Stimulated activated CD8-positive, alpha-beta memory T cell treated with anti-CD3 and anti-CD28 coated beads, Interleukin-2, amount 100 ng/mL, for 1 hour (primary cell): ENCODE measurements at places on chromosomes 5 and 9.

DNA sequence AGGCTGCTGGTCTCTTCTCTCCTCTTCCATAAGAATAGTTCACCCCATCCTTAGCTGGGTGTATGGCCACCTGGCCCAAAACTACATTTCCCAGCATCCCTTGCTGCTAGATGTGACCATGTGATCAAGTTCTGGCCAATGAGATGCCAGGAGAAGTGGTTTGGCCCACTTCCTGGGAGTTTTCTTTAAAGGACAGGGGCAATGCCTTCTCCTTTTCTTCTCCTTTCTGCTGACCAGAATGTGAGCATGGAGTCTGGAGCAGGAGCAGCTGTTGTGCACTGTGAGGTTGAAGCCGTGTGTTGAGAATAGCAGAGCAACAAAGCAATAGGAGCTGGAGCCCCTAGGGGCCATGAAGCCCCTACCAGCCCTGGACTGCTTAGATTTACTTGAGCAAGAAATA lies 36.8 kb downstream of the C9orf50 start:
- peak; percentile 20 for DNase-seq

GRCh38 chr5:174610968-174611367 lies 113.4 kb upstream of the MSX2 start:
- no peak for DNase-seq

- no peak for DNase-seq
Observed at GRCh38 chr9:112839331-112839730, 51.3 kb downstream of the SLC46A2 start.

DNA sequence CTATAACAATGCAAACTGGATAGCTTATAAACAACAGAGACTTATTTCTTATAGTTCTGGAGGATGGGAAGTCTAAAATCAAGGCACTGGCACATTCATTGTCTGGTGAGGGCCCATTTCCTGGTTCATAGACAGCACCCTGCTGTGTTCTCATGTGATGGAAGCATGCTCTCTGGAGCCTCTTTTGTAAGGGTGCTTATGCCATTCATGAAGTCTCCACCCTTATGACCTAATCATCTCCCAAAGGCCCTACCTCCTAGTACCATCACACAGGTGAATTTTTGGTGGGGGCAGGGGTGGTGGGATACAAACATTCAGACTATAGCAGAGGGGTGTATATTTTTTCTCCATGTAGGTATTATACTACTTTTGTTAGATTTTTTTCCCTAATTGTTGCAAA lies 92.4 kb downstream of the UNC13B start:
- DNase-seq = no peak

DNA sequence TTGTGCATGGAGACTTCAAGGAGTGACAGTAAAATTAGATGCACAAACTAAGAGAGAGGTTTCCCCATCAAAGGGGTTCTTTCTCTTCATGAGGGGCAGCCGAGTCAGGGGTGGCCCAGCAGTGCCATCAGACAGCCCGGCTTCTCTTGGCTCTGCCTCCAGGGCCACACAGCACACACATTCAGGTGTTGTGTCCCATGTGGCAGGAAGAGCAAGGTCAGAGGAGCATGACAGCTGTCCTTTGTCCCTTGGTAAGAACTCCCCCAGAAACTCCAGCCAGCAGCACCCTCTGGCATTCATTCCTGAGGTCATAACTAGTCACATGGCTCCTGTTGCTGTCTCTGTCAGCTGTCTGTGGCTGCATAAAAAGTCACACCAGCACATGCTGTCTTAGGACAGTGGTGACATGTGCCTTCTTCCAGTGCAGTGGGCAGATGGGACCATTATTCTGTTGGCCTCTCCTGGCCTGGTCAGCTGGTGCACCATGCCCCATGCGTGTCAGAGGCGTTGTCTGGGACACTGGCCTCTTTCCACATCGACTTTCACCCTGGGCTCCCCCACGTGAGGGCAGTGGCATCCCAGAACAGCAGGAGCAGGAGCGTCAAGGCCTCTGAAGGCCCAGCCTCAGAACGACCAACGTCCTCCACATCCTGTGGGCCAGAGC lies 78.4 kb upstream of the OTULINL start:
- DNase-seq = no peak

- no peak for DNase-seq
Observed at GRCh38 chr5:150625831-150626746, 14.4 kb upstream of the SYNPO start.
